Psoas muscle (tissue), 8 donors: ENCODE measurements at places on chromosomes 1 and 21.

DNA sequence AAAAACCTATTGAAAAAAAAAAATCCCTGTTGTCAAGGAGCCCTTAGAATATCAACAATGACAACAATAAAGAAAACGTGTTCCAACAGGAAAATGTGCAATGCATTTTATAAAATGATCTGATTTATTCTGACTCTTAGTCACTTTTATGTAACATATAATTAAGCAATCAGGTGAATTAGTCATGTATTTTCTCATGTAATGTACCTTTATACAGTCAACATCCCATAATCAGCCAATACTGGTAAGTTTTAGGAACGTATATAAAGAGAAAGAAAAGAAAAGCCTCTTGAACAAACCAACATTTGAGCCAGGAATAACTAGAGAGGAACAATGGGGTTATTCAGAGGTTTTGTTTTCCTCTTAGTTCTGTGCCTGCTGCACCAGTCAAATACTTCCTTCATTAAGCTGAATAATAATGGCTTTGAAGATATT, at the start of gene CLCA4:
CLCA4 (plus strand) TSS at position 292 of the 435 bp plus-strand sequence; CDS start at position 334, 42 bp downstream.
- no peak for DNase-seq

GRCh38 chr21:37917612-37918011, 1.4 kb upstream of the KCNJ6 start:
- no peak for DNase-seq

- no peak for DNase-seq
Observed at GRCh38 chr1:169325117-169325516, 42.5 kb downstream of the NME7 start.

- no peak for DNase-seq
Observed at GRCh38 chr1:204103431-204103741, 30.5 kb downstream of the SOX13 start.

GRCh38 chr1:230629511-230629910, 12.8 kb upstream of the COG2 start:
- no peak for DNase-seq

DNA sequence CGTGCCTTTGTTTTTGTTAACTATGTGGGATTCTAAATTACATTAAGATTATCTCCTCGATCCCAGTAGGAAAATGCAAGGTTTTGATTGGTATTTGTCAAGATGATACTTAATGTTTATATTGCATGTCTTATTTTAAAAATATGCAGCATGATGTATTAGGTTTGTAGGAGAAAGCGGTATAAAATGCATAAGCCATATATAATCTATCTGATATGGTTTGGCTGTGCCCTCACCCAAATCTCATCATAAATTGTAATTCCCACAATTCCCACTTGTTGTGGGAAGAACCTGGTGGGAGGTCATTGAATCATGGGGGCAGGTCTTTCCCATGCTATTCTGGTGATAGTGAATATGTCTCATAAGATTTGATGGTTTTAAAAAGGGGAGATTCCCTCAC, 198.1 kb upstream of the NCAM2 start:
- no peak for DNase-seq
